ENCODE measurements at places on chromosomes 3 and 15. TPM values are rescaled to one million over a fixed set of nuclear protein-coding genes. Genes with fewer than 3 reads are reported as not detected.

CPEB1 gene
- total RNA-seq: 14.1 TPM

LRRIQ4 gene
- not detected for total RNA-seq

EDEM1 gene
- total RNA-seq: 17.1 TPM

MCF2L2 gene
- 4.1 TPM for total RNA-seq

TMC3 gene
- total RNA-seq: not detected

CYP1A2 gene
- not detected for total RNA-seq

ARGFX gene
- total RNA-seq: not detected

AMIGO3 gene
- not detected for total RNA-seq

TNFSF10 gene
- 26.9 TPM for total RNA-seq

GHSR gene
- total RNA-seq: not detected

ST8SIA2 gene
- not detected for total RNA-seq

TRH gene
- not detected for total RNA-seq

- DNase-seq: no peak
These were observed 228.6 kb upstream of the IL12A start for GRCh38 chr3:159760046-159760445.

DNA sequence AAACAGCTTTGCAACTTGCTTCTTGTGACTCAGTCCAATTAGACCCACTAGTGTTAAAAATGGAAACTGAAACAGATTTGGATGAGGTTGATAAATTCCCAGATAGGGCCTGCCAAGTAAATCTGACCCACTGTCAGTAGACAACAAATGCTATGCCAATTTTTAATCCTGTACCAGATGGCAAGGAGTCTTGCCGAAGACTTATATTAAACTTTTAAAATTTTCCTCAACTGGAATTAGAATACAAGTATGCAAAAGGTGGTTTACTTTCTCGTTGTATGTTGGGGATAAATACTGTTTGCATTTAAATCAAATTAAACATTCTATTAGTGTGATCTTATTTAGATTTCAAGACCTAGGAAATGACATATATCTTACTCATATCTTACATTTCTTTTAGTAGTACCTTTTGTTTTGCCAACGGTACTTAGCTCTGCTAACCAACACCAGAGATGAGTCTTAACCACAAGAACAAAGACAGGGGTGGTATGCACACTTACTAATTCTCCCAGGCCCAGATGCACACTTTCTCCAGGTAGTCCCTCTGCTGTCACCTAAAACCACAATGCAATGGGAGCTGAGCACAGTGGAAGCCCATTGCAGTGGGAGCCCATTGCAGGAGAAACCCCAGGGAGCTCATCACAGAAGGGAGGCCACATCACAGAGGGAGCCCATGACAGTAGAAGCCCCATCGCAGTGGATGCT lies 77.8 kb downstream of the WWTR1 start:
- no peak for DNase-seq

GRCh38 chr15:92467245-92467644 lies 73.6 kb downstream of the ST8SIA2 start:
- DNase-seq: no peak

DNA sequence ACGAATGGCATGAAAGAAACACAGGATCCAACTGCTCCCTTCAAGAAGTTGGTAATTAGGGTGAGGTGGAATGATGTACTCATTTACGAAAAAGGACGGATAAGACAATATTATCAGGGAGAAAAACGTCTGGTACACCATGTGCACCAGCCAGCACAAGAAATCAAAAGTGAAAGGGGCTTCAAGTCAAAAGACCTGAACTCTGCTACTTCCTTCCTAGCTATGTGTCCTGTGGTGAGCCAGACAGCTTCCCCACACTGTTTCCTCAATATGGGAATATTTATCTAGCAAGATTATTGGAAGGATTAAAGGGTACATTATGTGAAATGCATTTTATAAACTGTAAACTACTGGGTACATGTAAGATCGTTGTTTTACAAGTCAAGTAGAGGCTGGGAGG lies 33.9 kb downstream of the RAB27A start:
- no peak for DNase-seq

- DNase-seq: no peak
These were observed 62.8 kb downstream of the MEGF11 start for GRCh38 chr15:66190746-66191145.

GRCh38 chr3:85660451-85660850 lies 701.7 kb downstream of the CADM2 start:
- DNase-seq: no peak

DNA sequence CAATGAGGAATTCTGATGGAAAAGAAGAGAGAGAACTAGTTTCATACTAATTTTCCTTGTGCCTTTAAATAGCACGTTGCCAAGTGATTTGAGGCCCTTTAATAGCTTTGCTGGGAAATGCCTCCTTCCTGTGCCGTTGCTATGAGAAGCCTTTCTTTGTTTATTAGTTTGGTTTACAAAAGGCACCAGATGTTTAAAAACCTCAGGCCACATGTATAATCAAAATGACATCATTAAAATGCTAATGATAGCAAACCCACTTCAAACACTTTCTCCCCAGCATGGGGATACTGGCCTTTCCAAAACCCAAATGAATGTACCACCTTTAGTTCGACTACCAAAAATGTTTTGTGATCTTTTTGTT lies 50.0 kb upstream of the TBC1D23 start:
- no peak for DNase-seq

GRCh38 chr15:67114846-67115585 lies 49.6 kb downstream of the SMAD3 start:
- no peak for DNase-seq

- peak; percentile 19 for DNase-seq
These were observed 77.9 kb upstream of the IGSF10 start for GRCh38 chr3:151538456-151539393.

- no peak for DNase-seq
These were observed 109.4 kb upstream of the SAMMSON start for GRCh38 chr3:69890084-69890483.

- peak; percentile 59 for DNase-seq
These were observed 397 bp downstream of the PLXND1 start for GRCh38 chr3:129605922-129606635.
